Kidney epithelial cell (primary cell): ENCODE measurements at places on chromosomes 1 and 21.

DNA sequence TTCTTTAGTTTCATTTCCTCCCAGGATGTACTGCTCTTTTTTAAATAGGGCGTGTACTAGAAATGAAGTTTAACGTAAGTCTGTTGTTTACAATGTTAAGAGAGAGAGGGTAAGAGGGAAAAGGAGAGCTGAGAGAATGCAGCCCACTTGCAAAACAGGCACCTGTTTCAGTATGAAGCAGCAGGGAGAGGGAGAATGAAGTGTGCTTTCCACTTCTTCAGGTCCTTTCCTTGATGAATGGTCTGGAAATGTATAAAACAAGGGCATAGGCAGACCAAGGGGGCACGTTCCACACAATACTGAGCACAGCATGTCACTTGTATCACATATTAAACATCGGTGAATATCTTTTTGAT is 2.0 kb downstream of the KCNA3 start:
- no peak for DNase-seq

- DNase-seq: no peak
These were observed 23.7 kb upstream of the TNFRSF1B start for GRCh38 chr1:12142891-12143630.

GRCh38 chr1:201051399-201051798 is 27.9 kb upstream of the KIF21B start:
- no peak for DNase-seq

GRCh38 chr21:38911484-38912101 is 105.9 kb downstream of the ETS2 start:
- DNase-seq: no peak

- DNase-seq: no peak
These were observed 22.7 kb upstream of the SFT2D2 start for GRCh38 chr1:168202941-168203654.

GRCh38 chr1:14768582-14769304 is 170.3 kb downstream of the KAZN start:
- DNase-seq: no peak

GRCh38 chr1:3020263-3020909 is 881 bp upstream of the ACTRT2 start:
- no peak for DNase-seq

DNA sequence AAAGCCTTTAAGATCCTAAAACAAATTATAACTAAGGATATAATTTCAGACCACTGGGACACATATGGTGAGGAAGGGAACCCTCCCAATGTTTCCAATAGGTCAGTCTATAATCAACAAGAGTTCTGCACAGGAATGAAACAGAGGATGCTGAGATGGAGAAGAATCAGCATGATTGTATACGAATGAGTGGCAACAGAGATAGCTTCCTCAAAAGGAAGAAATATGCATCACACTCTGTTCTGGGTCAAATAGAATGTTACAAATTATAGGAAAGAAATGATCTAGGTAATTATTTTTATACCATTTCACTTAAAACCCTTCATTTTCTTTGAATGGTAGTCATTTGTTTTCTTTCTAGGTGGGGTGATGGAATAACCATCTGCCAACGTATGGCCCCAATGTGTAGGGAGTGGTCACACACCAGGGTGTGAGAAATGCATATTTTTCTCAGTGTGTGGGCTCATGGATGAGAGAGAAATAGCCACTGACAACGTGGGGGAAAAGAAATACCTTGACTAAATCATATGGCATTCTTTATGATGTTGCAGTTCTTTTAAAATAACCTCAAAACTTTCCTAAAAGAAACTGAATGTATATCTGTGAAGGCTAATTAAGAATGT is 104.6 kb upstream of the IVNS1ABP start:
- no peak for DNase-seq

DNA sequence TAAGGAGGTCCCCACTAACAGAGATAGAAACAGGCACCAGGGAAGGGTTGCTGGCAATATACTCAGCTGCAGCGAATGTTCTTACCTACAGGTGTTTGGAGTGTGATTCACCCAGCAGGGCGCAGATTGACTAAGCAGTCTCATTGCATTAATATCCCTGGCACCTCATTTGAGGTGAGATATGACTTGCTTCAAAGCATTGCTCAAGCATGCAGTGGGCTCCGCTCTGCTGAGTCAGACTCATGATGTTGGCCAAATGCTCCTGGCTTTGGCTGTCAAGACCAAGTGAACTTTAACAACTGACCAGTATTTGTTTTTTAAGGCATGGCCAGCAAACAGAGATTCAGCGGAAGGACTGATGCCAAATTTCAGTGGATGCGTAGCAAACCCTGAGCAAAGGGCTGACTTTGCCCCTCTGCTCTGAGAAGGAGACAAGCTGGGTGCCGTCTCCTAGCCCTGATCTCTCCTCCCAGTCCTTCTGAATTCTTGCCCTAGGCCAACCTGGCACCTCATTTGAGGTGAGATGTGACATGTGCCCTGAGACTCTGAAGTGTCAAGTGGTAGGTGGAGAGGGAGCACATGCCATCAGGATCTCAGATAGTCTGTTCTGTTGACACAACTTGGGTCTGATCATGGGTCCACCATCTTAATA is 187.1 kb upstream of the COA6 start:
- DNase-seq: peak; percentile 96

- DNase-seq: no peak
These were observed 98.2 kb downstream of the PCBP3 start for GRCh38 chr21:45741691-45742090.

DNA sequence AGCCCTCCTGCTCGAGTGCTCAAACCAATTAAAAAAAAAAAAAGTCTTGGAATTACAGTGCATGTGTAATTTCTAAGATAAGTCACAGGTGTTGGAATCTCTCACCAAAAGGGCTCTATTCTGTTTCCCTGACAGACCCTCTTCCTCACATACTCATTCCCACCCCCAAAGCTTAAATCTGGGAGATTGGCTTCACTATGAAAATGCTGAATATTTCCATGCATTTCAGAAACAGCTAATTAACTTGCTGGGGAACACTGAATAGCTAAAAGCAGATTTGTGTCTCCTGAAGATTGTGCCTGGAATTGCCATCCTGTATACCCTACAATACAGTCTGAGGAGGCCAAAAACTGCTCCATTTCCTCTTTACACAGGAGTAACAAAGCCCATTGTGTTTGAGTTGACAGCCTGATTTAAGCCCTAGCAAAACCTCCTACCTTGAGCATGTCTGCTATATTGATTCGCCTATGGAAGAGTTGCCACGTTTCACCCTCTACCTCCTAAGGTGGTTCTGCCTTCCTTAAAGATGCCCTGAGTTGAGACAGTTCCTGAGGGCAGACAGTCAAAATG is 1.4 kb upstream of the PIK3R3 start:
- DNase-seq: no peak

GRCh38 chr1:114986286-114986685 is 43.3 kb upstream of the TSHB start:
- DNase-seq: no peak

DNA sequence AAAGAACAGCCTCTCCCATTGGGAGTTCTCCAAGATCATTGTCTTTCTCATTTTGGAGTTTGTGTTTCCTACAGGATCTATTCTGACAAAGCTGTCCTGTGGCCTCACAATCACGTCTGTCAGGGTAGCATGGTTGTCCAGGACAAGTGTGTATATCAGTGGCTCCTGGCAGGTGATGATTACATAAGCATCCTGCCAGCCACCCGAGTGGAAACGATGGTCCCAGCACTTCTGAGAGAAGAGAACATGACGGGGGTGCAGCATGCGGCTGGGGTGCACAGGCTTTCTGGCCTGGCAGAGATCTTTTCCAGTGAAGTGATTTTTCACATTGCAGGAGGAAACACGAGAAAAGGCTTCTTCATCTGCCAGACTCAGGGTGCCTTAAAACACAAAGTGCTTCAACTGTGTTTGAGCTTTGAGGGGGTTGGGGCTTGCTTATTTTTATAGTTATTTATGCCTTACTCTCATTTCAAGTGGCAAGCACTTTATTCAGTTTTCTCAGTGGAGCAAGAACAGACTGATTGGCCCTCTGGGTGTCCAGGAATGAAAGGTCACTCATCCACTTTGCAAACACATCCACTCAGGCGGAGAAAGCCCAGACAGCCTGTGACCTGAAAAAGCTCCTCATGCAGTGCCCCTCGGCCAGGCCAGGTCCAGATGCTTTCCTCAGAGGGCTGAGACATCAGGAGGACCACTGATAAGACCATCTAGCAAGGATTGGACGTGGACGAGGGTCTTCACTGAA is 186.0 kb downstream of the DUSP10 start:
- DNase-seq: no peak

DNA sequence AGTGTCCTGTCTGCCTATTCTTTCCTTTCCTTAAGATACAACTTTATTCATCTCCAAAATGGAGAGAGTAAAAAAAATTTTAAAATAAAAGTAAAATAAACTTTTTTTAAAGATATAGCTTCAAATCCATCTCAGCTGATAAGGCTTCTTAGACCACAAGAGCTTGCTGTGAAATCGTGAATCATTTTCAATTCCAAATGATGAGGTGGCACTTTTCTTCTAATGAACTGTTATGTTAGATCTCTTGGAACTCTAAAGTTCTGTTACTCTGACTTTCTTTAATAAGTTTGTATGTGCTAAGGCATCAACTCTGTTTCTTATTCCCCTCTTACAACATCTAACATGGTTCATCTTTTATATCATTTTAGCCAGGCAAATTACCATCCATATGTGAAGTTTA is 4.5 kb downstream of the SH3GLB1 start:
- DNase-seq: no peak

- DNase-seq: no peak
These were observed 149.8 kb downstream of the ZZZ3 start for GRCh38 chr1:77532641-77533040.

GRCh38 chr21:43361493-43362296 is 65.2 kb downstream of the SIK1 start:
- no peak for DNase-seq

DNA sequence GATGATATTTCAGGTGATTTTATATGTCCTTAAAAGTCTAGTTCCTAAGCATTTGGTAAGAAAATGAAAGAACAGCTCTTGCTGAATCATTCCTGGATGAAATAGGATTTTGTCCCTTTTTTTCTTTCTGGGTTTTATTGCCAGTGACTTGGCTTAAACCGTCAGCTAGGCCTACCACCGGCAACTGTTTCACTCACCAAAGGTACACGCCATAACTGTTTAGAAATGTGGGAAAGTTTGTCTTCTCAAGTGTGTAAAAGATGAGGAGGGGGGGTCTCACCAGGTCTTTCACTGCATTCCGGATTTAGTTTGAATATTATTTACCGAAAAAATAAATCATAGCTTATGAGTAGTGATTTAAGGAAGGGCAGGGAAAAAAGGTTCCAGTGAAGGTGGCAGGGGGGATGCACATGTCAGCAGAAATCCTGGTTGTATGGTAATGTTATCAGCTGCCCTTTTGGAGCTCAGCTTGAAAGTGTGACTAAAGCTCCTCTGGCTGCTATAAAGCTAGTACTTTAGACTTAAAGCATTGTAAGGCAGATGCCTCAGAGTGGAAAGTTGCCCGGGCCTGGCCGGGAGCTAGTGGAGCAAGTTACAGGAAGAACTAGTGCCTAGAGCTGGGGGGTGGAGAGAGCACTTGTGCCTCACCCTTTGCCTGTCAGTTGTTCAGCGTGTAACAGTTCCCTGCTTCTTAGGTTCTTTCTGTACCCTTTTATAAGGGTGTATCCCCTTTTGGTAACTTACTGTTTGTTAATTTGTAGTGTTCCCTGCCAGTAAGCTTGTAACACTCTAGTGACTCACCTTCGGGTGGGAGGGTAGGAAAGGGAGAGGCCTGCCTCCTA is 3.1 kb downstream of the ATP1A1 start:
- peak; percentile 57 for DNase-seq

DNA sequence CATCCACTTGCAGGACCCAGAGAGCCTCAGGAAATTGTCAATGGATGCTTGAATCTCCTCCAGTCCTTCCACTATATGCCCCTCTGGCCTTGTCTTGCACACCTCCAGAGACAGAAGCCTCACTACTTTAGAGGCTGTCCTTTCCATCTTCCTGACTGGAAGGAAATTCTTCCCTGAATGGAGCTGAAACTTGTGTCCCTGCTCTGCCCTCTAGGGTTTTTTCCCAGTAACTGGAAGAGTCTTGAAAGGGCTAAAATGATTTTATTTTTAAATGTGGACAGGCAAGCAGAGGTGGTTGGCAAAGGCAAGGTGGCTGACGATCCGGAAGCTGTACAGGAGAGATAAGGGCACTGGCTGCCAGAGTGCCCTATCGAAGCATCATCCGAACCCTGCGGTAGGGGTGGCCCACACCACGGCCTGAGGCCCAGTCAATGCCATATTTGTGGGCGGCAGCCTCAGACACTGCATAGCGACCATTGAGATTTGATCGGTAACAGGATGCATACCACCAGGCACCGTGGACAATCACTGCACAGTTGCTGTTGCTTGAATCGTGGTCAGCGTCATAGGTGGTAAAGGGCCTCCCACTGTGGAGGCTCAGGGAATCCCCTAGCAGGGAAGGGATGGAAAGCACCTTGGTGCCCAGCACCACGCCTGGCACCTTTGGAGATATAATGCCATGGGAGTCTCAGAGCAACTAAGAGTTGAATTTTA is 2.3 kb upstream of the MAP3K6 start:
- DNase-seq: no peak

DNA sequence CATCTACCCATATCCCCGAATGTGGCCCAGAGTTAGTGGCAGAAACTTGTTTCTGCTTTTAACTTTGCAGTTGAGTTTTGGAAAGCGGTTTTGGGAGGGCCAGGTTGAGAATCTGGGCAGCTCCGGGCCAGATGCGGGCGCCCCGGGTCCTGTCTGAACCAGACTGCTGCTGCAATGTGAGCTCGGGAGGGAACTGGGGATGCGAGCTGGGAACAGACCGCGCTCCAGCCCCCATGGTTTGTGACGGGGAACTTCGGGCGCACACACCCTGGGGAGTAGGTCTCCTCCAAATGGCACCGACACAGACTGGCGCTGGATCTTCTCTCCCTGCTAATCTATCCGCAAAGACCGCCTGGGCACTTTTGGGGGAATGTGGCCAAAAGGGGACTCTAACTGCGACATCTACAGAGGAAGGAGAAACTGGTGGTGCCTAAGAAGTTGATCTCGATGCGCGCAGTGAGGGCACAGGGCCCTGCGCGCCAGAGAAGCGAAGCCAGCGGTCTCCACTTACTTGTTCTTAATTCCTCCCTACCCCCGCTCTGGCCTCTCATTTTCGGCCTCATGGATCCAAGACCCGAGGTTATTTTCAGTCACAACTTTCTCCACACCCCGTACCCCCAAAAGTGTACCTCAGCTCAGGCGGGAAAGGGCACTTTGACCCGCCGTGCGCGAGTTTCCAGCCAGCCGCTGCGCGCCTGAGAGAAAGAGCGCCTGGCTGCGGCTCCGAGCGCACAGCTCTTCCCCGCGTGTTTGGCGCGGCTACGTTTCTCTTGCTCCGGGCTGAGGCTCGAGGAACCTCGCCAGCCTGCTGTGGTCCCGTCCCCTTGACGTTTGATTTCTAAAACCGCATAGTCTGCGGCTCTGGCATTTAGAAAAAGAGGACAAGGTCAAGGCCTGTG is 411.0 kb upstream of the ESRRG start:
- DNase-seq: no peak

GRCh38 chr1:39023140-39023539 is 3.0 kb upstream of the NDUFS5 start:
- DNase-seq: no peak

- no peak for DNase-seq
These were observed 703 bp downstream of the ERI3 start for GRCh38 chr1:44354268-44354839.
